Frontal cortex (tissue), 4 donors: ENCODE measurements at places on chromosomes 5 and 9. TPM values are rescaled to one million over a fixed set of nuclear protein-coding genes. Genes with fewer than 3 reads are reported as not detected.

BTF3 gene
- total RNA-seq: 230 TPM

PKD2L2 gene
- not detected for total RNA-seq

LYSMD3 gene
- total RNA-seq: 21.6 TPM

CDO1 gene
- total RNA-seq: 53.8 TPM

LCN1 gene
- not detected for total RNA-seq

ACOT12 gene
- total RNA-seq: 1.6 TPM

HIGD2A gene
- total RNA-seq: 27.7 TPM

ADGRD2 gene
- not detected for total RNA-seq

DPM2 gene
- total RNA-seq: 11.4 TPM

F2RL2 gene
- under 0.01 TPM for total RNA-seq

DPYSL3 gene
- total RNA-seq: 888 TPM

EGFLAM gene
- total RNA-seq: 2.9 TPM

- no peak for DNase-seq
These were observed 273.6 kb downstream of the FSTL4 start for GRCh38 chr5:133338504-133339355.

GRCh38 chr9:134988706-134989105 lies 71.0 kb upstream of the FCN1 start:
- no peak for DNase-seq

DNA sequence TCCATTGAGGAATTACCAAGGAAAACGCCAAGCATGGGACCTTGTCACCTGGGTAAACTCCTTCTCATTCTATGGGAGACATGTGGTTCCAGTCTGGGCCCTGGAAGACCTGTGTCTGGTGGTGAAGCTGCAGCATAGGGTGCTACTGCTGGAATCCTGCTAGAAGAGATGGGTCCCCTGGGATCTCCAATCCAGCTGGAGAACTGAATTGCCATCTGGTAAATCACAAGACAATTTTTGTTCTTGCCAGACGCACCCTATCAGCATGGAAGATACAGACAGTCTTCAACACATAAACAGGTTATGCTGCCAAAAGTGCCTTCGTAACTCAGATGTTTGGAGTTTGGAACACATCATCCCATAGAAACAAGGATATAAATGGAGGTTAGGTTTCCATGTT lies 424.0 kb upstream of the BRINP1 start:
- no peak for DNase-seq

DNA sequence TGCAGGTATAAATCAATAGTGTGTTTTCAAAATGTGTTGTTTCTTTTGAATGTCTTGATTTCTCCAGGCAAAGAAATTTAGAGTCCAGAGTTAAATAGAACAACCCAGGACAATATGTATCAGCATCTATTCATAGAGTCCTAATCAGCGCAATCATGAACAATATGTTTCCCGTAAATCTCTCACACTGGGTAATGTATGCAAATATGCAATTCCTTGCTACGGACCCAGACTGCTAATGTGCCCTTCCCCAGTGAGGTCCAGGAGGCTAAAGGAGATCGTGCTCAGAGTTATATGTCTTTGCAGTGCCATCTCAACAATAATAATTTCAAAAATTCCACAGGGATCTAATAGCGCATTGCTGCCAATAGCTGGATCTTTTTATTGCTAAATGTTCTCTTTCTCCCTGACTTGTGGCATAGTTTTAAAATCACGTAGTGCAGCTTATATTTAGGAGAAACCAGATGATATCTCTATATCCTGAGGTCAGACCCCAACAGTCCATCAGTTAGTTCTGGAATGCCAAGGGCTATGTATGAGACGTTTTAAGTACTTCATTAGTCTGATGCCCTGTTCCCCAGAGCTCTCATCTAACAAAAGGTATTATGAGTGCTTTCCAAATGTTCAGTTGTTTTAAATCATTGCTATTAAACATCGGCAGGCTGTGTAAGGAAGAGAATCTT lies 145.1 kb downstream of the MARCHF11 start:
- DNase-seq: no peak

DNA sequence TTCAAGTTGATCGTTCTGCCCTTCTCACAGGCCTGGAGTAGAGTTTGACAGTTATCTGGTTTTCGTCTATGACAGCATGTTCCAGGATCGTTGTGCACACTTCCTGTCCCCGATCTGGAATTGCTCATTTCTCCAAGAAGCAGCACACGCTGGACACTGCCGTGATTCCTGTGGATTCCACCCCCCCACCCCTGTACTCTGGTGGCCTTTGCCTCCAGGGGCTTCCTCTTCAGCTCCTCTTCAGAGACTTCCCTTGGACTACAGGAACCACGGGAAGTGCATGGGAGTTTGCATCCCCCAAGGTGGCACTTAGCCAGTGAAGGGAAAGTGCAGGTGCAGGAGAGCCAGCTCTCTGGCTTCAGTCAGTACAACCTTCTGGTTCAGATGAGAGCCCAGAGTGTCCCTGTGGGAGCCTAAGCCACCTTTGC lies 160.7 kb downstream of the CACNA1B start:
- DNase-seq: no peak

DNA sequence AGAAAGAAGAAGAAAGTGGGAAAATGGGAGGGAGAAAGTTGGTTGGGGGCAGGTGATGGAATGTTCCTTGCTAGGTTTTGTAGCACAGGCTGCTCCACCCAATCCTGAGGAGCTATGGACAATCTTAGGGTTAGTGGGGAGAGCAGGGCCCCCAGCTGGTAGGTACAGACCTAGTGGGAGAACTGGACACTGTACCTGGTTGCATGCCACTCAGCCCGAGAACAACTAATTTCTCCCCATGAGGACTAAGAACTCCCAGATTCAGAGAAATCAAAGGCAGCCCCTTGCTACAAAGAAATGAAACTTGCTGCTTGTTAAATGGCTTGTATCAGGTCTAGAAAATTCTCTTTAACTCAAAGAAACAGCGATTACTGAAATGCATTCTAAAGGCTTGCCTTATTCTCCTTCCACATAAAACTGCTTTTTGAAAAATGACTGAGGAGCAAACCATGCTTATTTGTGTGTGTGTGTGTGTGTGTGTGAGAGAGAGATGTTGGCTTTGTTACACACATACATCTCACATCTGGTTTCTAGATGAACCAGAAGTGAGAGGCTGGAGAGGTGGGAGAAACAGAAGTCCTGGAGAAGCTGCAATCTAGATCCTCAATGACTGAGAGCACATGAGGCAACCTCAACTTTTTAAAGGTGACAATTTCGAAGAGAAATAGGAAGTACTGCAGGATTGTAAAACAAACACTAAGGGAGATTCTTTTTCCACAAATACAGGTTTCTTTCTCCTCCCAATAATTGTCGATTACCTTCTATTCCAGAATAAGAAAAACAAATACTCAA lies 28.9 kb downstream of the FYB1 start:
- no peak for DNase-seq

DNA sequence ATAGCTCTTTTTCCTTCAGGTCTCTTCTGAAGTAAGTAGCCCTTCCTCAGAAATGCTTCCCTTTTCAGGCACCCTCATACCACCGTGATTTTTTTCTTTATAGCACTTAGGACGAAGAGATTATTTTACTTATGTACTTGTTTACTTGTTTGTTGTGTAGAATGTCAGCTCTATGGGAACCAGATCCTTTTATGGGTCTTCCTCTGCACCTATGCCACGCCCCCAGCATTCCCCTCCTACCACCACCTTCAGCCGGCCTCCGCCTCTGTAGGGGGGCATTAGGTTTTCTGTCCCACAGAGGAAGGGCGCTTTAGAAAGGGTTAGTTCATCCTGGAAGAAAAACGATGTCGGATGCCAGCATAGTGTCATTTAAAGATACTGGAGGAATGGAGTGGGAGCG lies 1.8 kb downstream of the CDKN2B-AS1 start:
- DNase-seq: no peak

GRCh38 chr5:133870661-133871060 lies 97.8 kb downstream of the C5orf15 start:
- no peak for DNase-seq

- no peak for DNase-seq
These were observed 163.4 kb upstream of the FSTL4 start for GRCh38 chr5:133775584-133776304.

- no peak for DNase-seq
These were observed 72.9 kb downstream of the SMIM15 start for GRCh38 chr5:61089351-61089750.

DNA sequence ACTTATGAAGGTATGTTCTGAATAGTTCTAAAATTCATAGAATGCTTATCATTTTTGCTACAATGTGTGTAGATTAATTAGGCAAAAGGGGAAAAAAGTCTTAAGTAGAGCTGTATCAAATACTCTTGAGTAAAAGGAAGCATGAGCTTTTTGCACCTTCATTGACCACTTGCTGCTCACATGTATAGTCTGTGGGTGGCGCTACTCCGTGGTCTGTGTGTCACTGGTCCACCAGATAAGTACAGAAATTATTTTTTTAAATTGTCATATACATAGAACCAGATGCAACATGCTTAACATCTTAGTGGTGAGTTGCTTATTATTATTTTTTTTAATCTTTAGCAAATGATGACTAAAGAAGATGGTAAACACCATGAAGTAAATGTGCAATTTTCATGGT lies 130.2 kb downstream of the MAN2A1 start:
- no peak for DNase-seq

GRCh38 chr5:107127878-107128277 lies 542.9 kb downstream of the EFNA5 start:
- no peak for DNase-seq

DNA sequence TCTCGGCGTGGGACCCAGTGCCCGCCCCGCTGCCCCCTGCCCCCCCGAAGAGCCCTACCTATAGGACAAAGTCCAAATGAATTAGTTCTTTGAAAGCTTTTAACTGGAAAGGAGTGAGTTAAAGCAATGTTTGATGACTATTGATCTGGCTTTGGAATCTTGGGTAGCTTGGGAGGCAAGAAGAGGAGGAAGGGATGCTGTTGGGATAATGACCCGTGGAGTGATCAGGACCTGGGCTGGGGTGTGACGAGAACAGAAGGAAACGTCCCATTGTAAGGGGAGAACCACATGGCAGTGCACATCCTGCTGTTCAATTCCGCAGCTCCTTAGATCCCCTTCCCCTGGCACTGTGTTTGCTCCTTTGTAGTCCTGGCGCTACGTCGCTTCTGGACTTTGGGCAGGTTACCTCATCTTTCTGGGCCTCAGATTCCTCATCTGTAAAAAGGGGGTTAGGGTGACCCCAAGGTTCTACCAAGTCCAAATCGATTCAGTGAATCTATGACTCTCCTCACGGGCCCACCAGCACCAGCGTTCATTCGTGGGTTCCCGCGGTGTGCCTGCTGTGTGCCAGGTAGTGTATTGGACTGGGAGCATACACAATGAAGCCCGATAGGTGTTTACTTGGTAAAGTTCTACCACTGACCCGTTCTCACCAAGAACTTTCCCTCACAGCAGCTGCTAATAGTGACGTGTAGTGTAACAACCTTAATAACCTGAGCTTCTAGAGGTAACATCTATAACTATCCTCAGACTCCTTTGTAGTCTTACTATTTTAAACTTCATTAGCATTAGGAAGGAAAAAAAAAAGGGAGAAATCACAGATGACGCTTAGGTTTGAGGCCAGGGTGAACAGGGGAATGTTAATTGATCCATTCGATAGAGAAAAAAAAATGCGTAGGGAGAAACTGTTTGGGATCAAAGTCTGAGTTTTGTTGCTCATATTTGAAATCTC lies 1.1 kb upstream of the NADK2 start:
- DNase-seq: no peak

GRCh38 chr5:84403773-84404172 lies 19.1 kb upstream of the EDIL3 start:
- DNase-seq: no peak

DNA sequence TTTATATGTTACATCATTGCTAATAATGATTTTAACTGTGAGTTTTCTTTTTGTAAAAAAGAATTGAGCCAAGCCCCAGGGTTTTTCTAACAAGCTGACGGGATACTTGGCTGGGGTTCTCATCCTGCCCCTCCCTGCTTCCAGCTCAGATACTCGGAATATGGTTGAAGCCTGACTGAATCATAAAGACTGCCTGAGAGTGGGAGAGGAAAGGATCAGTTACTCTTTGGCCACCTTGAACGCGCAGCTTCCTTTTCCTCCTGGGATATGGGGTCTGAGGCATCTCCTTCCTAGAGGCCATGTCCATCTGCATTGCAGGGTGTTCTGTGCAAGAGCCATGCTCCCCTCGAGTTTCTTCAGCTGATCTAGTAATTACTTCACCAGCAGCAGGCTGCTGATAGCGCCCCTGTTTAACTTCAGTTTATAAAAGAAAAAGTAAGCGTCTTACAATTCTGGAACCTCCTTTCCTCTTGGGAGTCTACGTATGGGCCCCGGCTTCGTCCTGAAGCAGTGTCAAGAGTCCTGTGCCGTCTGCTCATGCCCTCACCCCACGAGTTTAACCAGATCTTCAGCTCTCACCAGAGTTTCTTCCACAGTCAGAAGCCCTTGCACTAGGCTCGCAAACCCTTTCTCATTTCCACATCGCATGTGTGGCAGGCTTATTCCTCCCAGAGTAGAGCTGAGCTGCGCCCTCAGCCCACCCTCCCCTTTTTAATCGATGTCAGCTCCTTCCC lies 130.0 kb downstream of the MVB12B start:
- no peak for DNase-seq

DNA sequence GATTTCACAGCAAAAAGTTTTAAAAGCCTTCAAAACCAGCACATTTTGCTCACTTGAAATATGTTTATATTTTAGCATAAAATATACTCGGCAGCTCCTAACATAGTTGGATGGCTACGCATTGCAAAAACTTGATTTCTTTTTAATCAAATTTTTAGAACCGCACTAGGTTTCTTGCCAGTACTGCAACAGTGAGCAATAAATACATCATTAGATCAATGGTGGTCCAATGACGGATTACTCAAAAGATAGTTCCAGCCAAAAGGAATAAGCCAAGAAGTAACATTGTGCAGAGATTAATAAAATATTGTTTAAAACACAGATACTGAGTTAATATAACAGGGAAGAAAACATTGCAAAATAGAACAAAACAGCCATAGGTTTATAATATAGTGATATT lies 5.5 kb downstream of the MARCHF3 start:
- DNase-seq: no peak

- DNase-seq: no peak
These were observed 29.0 kb downstream of the KLHL3 start for GRCh38 chr5:137706841-137707240.

DNA sequence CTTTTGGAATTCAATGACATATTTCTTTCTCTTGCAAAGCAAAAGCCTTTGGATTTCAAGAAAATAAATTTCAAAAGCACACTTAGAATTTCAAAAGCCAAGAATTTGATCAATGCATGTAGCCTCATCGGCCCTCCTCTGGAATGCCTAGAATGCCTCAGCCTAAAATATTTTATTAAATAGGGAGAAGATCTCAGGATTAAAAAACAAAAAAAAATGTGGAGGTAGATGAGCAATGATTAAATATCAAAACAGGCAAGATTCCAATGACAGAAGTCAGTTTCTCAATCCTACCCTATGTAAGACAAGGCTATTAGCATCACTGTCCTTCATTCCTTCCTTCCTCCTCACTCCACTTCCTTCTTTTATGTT lies 169.0 kb downstream of the CDH6 start:
- DNase-seq: no peak

- DNase-seq: no peak
These were observed 260.3 kb upstream of the RPS23 start for GRCh38 chr5:82538339-82539034.

DNA sequence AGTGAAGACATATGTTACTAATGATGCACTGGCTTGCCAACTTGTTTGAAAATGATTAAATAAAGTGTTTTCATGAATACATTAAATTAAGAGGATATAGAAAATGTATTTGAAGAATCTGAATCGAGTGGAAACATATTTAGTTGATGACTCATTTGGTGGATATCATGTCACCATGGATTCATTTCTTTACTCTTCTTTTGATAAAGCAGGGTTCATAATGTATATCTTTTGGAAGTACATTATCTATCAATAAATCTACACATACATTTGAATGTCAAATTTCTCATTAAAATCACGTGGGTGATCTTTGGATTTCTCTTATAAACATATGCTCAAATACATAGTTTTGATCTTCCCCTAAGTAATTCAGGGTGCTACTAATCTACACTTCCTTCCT lies 1148.1 kb upstream of the ACO1 start:
- no peak for DNase-seq
